ENCODE measurements at places on chromosomes 3 and 15. TPM values are rescaled to one million over a fixed set of nuclear protein-coding genes. Genes with fewer than 3 reads are reported as not detected.
A peak's percentile ranks its signal among the peaks of the same experiment; 100 is the strongest.

The CCR1 gene
- total RNA-seq = 0.67 TPM

The SLC30A4 gene
- total RNA-seq = 2.0 TPM

The GP5 gene
- total RNA-seq = 0.83 TPM

The LRRC31 gene
- total RNA-seq = not detected

The CCDC33 gene
- total RNA-seq = 0.16 TPM

The DPPA2 gene
- not detected for total RNA-seq

The GNB4 gene
- 1.3 TPM for total RNA-seq

The PRTG gene
- total RNA-seq = not detected

The COL6A5 gene
- not detected for total RNA-seq

The PLOD2 gene
- total RNA-seq = 2.0 TPM

- DNase-seq = no peak
These were observed 141.2 kb upstream of the GADL1 start for GRCh38 chr3:31035681-31036080.

GRCh38 chr3:33167716-33168336, 50.8 kb downstream of the SUSD5 start:
- no peak for DNase-seq

GRCh38 chr3:183131186-183131725, 31.3 kb downstream of the LAMP3 start:
- DNase-seq = no peak

- DNase-seq = no peak
These were observed 76.3 kb downstream of the RAB11A start for GRCh38 chr15:65945616-65946015.

DNA sequence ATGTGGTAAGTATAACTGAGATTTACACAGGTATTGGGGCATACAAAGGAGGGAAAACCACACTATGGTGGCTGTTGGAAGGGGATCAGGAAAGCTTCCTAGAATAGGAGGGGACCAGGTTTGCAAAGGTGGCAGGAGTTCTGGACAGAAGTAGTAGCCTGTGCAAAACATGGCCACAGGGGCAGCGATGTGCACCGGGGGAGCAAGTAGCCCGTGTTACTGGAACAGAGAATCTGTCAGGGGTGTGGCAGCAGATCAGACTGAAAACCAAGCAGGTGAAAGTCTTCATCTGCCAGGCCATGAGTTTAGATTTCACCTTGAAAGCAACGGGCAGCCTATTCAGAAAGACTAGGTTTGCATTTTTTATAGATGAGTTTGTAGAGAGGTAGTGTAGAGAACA, 182.3 kb upstream of the LPP start:
- no peak for DNase-seq

GRCh38 chr15:74402337-74402841, 31.4 kb downstream of the SEMA7A start:
- peak; percentile 54 for DNase-seq

- DNase-seq = no peak
These were observed 91.6 kb downstream of the PPARG start for GRCh38 chr3:12380461-12380860.

- DNase-seq = no peak
These were observed 387.3 kb upstream of the THBS1 start for GRCh38 chr15:39193611-39194010.

- no peak for DNase-seq
These were observed 28.0 kb upstream of the DUSP7 start for GRCh38 chr3:52084216-52084945.

- DNase-seq = no peak
These were observed 42.1 kb downstream of the IGF1R start for GRCh38 chr15:98690272-98690950.

- DNase-seq = no peak
These were observed 87.2 kb downstream of the HMG20A start for GRCh38 chr15:77507911-77508310.

- DNase-seq = no peak
These were observed 225.7 kb downstream of the GABRG3 start for GRCh38 chr15:27196691-27197090.

DNA sequence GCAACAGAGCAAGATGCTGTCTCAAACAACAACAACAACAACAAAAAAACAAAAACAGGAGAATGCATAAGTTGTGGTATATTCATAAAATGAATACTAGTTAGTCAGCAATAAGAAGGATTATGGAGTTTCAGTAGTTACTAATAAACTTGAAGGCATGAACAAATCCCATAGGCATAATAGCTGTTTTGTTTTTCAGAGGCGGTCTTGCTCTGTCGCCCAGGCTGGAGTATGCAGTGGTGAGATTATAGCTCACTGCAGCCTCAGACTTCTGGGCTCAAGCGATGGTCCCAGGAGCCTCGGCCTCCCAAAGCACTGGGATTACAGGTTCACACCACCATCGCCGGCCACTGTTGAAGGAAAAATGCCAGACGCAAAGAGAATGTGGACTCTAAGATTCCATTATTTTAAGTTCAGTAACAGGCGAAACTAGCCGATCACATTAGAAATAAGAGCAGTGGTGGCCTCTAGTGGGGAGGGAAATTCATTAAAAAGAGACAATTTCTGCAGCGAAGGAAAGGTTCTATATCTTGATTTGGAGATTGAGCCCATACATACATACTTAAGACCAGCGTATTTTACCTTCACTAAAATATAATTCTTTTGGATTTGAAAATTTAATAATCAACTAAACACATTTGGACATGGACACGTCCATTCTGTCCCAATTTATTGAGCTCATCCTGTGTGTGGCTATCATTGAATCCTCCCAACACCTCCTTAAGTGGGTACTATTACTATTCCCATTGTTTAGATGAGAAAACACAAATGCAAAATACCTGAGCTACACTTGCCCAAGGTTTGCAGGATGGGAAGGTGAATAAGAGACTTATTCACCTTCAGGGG, 27.4 kb upstream of the HDAC11 start:
- DNase-seq = peak; percentile 61

DNA sequence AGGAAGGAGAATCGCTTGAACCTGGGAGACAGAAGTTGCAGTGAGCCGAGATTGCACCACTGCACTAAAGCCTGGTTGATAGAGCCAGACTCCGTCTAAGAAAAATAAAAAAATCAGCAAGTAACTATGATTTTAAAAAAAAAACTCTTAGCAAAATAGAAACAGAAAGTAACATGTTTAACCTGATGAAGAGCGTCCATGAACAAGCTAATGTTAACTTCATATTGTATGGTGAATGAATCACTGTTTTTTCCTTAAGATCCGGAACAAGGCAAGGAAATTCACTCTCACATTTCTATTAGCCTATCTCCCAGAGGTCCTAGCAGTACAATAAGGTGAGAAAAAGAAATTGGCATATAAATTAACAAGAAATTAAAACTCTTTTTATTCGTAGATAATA, 69.0 kb downstream of the RFX7 start:
- DNase-seq = no peak

GRCh38 chr3:184945886-184946625, 134.1 kb downstream of the VPS8 start:
- DNase-seq = no peak

DNA sequence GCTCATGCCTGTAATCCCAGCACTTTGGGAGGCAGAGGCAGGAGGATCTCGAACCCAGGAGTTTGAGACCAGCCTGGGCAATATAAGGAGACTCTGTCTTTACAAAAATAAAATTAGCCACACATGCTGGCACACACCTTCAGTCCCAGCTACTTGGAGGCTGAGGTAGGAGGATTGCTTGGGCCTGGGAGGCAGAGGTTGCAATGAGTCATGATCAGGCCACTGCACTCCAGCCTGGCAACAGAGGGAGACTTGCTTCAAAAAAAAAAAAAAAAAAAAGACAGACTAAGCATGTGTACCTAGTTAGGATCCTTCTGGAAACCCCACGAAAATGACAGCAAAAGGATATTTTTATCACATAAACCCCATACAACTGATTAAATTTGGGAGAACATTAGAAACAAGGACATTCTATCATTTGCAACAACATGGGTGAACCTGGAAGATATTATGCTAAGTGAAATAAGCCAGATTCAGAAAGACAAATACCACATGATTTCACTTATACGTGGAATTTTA, 44.9 kb downstream of the METTL6 start:
- no peak for DNase-seq

DNA sequence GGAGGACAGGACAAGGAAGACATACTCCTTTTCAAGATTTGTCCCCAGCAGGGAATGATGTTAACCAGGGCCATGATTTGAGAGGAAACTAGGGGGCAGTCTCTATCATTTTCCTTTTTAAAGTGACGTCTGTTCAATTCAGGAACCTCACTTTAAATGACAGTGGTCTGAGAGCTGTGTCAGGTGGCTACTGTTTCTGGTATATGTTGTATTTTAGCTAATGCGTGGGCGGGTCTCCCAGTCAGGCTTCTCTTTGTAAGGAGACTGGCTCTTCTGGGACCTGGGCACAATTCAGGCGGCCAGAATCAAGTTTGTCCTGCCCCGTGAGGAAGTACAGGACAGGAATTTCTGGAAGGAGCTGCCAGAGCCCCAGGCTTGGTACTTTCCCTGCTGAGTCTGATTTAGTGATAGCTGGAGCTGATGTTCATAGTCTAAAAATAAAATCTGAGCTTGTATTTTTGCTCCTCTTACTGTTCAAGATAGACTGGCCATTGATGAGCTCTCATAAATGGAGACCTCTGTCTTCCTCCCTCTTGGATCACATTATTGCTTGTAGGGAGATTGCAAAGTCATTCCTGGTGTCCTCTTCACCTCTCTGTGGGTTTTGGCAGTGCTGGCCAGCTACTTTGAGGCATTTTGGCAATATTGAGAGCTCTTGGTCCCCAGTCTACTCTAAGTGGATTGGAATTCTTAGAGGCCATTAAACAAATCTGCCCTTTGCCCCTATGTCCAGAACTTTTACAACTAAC, 25.6 kb downstream of the SQOR start:
- no peak for DNase-seq
